ENCODE measurements at places on chromosomes 7 and 10. TPM values are rescaled to one million over a fixed set of nuclear protein-coding genes. Genes with fewer than 3 reads are reported as not detected.

The NEUROD6 gene
- total RNA-seq = not detected

The UTF1 gene
- total RNA-seq = not detected

The NACAD gene
- 1.2 TPM for total RNA-seq

The LMOD2 gene
- total RNA-seq = not detected

The CARD11 gene
- total RNA-seq = 0.80 TPM

The IL15RA gene
- 35.7 TPM for total RNA-seq

The RAB19 gene
- total RNA-seq = 4.2 TPM

The ZNF783 gene
- 13.6 TPM for total RNA-seq

The RPS24 gene
- 2,814 TPM for total RNA-seq

The NAMPT gene
- 195 TPM for total RNA-seq

GRCh38 chr7:98162758-98163157 lies 48.5 kb upstream of the BHLHA15 start:
- no peaks in the 10 kb centered on the region for H3K27me3 ChIP-seq
- no peak overlapping the region for H3K27ac ChIP-seq
- no peak for DNase-seq
- H3K4me1 ChIP-seq = no peaks in the 10 kb centered on the region

GRCh38 chr10:18158773-18159265 lies 18.6 kb downstream of the CACNB2 start:
- H3K27ac ChIP-seq = no peak overlapping the region
- H3K36me3 ChIP-seq = no peaks in the 10 kb centered on the region
- no peaks in the 10 kb centered on the region for H3K27me3 ChIP-seq
- no peak overlapping the region for H3K4me3 ChIP-seq
- DNase-seq = no peak
- no peaks in the 10 kb centered on the region for H3K4me1 ChIP-seq

DNA sequence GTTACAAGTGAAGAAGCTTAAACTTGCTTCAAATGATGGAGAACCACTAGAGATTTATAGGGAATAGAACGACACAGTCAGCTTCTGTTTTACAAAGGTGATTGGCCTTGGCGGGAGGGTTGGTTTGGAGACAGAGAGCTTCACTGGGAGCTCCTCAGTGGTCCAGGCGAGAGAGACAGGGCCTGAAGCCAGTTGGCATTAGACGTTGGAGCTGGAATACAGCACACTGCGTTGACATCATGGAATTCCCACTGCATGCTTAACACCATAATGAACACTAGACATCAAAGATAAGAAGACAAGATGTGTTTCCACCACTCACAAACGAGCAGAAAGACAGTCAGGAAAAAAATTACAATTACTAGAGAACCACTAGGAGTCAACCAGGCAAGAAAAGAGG lies 67.8 kb downstream of the TBXAS1 start:
- no peak overlapping the region for H3K4me3 ChIP-seq
- no peak overlapping the region for H3K27ac ChIP-seq

DNA sequence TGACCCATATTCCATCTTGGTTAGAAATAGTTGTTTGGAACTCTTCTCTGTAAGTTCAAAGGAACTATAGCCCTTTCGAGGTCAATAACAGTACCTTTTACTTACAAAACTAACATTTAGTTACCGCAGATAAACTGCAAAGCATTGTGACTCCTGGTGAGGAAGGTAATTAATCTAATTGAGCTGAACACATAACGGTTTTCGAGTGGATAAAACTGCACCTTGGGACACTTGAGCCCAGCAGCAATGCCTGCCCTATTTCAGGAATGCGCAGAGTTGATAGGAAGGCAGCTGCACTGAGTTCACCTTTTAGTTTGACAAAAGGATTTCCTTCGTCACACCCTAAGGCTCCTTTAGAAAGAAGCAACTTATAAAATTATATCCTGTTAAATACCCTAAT lies 75.4 kb downstream of the JAZF1 start:
- H3K36me3 ChIP-seq = no peaks in the 10 kb centered on the region
- no peak overlapping the region for H3K4me3 ChIP-seq
- no peaks in the 10 kb centered on the region for H3K27me3 ChIP-seq
- no peak for DNase-seq
- no peaks in the 10 kb centered on the region for H3K4me1 ChIP-seq

GRCh38 chr10:12214763-12215218 lies 18.8 kb downstream of the CDC123 start:
- no peaks in the 10 kb centered on the region for H3K27me3 ChIP-seq
- H3K27ac ChIP-seq = no peak overlapping the region
- no peak for DNase-seq
- H3K4me3 ChIP-seq = no peak overlapping the region

DNA sequence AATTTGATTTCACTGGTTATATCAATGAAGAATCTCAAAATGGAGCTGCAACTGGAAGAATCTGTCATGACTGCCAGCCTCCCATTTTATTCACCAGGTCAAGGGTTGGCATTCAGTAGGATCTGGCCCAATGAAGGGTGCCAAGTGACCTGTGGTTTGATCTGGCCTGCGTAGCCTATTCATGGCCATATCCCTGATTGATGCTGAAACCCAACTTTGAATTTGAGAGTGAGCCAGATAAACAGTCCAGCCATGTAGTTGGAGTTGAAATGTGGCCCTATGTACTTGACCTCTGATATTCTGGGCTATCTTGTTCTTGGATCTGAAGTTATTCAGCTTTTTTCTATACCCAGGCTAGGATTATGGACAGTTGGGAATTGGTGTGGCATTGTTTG lies 1.5 kb downstream of the MKLN1 start:
- DNase-seq = no peak
- H3K4me1 ChIP-seq = peaks cover 5% of the 10 kb centered on the region
- peak overlapping the region; percentile 80 for H3K4me3 ChIP-seq
- H3K27me3 ChIP-seq = no peaks in the 10 kb centered on the region
- H3K27ac ChIP-seq = peak overlapping the region; percentile 99
- no peaks in the 10 kb centered on the region for H3K36me3 ChIP-seq

GRCh38 chr7:133945497-133945896 lies 181.6 kb upstream of the LRGUK start:
- H3K27ac ChIP-seq = no peak overlapping the region
- H3K36me3 ChIP-seq = no peaks in the 10 kb centered on the region
- no peak overlapping the region for H3K4me3 ChIP-seq
- H3K4me1 ChIP-seq = no peaks in the 10 kb centered on the region
- no peaks in the 10 kb centered on the region for H3K27me3 ChIP-seq

- DNase-seq = no peak
- H3K4me3 ChIP-seq = no peak overlapping the region
- no peaks in the 10 kb centered on the region for H3K4me1 ChIP-seq
- no peaks in the 10 kb centered on the region for H3K36me3 ChIP-seq
- H3K27me3 ChIP-seq = no peaks in the 10 kb centered on the region
- no peak overlapping the region for H3K27ac ChIP-seq
Observed at GRCh38 chr10:49661140-49661856, 18.2 kb upstream of the C10orf53 start.

DNA sequence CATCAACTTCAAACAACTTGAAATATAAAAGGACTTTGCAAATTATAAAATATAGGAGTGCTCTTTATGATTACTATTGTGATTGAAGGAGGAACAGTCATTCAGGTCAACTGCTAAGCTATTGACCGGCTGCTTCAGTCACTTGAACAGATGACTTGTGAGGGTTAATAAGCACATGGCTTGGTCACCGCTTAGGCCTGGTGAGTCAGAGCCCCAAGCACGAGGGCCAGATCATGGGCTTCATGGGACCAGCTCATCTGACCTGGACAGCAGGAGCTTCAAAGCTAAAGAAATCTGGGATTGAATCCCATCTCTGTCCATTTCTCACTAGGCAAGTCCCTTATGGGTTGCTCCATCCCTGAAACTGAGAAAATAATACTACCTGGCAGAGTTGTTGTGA lies 60.4 kb upstream of the ADO start:
- no peak for DNase-seq
- no peak overlapping the region for H3K4me3 ChIP-seq
- no peaks in the 10 kb centered on the region for H3K4me1 ChIP-seq
- H3K27ac ChIP-seq = no peak overlapping the region
- no peaks in the 10 kb centered on the region for H3K27me3 ChIP-seq
- no peaks in the 10 kb centered on the region for H3K36me3 ChIP-seq

GRCh38 chr7:36736899-36737211 lies 12.6 kb upstream of the AOAH start:
- H3K27me3 ChIP-seq = no peaks in the 10 kb centered on the region
- no peaks in the 10 kb centered on the region for H3K4me1 ChIP-seq
- H3K4me3 ChIP-seq = no peak overlapping the region

DNA sequence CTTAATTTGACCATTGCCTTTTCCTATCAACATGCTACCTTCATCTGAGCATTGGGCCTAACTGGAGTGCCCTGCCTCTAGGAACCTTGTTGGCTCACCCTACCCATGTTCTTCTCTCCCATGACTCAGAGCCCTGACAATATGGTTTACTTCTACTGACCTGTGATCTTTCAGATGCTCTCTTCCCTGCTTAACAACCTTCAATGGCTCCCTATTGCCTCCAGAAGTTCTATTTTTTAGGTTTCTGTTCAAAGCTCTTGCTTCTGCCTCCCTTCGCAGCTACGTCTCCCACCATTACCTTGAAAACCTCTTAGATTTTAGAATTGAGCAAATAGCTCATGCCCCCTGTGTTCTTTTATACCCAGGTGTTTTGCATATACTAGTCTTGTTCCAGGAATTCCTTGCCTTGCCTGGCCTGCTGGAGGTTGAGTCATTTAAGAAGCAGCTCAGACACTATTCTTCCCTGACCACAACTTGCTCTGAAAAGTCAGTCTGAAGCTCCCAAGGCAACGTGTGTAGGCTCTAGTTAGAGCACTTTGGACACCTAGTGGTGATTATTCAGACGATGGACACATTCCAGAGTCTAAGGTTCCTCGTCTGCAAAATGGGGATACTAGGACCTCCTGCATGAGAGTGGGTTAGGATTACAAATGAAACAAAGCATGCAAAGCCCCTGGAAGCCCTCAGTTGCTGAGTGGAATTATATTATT lies 64.4 kb upstream of the EMX2 start:
- no peak overlapping the region for H3K27ac ChIP-seq
- H3K27me3 ChIP-seq = peaks cover 8% of the 10 kb centered on the region
- H3K4me3 ChIP-seq = no peak overlapping the region
- no peaks in the 10 kb centered on the region for H3K36me3 ChIP-seq
- no peak for DNase-seq

GRCh38 chr7:101450064-101450463 lies 87.4 kb downstream of the COL26A1 start:
- no peak overlapping the region for H3K4me3 ChIP-seq
- no peak overlapping the region for H3K27ac ChIP-seq
- no peak for DNase-seq
- no peaks in the 10 kb centered on the region for H3K4me1 ChIP-seq

DNA sequence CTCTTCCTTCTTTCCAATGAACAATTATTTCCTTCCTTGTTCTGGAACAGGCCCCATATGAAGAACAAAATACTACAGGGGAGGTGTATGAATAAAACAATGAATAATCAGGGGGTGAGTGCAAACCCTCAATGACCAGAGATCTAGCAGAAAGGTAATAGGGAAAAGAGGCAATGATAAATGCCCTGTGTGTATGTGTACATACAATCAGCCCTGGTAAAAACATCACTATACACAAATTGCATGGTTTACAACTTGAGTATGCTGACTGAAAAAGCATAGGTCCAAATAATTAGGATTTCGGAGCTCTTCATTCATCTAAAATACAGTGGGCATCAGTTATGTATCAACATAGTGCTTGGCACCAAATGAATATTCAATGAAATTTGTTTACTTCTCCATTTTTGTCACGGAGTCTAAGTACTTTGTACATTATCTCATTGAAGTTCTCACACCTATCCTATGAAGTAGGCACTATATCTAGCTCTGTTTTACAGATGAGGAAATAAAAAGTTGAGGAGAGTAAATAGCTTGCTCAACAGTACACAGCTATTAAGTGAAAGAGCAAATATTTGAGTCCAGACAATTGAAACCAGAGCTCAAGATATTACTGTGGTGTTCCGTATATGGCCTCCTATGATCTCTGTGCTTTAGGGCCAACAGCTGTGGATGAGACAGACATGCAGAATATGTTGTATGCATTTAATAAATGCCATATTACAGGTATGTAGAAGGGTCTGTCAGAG lies 1065.4 kb downstream of the SORCS3 start:
- DNase-seq = no peak
- no peaks in the 10 kb centered on the region for H3K27me3 ChIP-seq
- no peak overlapping the region for H3K4me3 ChIP-seq
- no peaks in the 10 kb centered on the region for H3K36me3 ChIP-seq
- no peaks in the 10 kb centered on the region for H3K4me1 ChIP-seq

DNA sequence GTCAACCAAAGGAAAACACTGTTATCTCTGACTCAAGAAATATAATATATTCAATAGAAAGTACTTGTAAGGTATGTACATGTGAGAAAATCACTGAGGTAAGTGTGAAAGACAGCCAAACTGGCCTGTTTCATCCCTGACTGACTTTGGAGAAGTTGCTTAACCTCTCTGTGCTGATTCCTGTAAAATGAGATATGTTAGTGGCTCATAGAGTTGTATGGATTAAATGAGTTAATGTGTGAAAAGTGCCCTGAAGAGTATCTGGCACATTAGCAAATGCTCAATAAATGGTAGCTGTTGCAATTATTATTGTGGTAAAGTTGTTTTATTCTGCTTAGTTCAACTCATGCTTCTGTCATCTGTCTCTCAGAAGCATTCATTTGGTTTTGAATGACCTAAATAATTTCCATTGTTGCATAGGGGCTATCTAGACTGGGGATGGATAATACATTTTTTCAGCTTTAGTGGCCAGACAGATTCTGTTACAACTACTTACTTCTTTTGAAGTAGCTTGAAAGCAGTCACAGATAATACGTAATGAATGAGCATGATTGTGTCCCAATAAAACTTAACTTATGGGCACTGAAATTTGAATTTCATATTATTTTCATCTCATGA lies 84.3 kb downstream of the SKAP2 start:
- H3K27me3 ChIP-seq = no peaks in the 10 kb centered on the region
- H3K27ac ChIP-seq = no peak overlapping the region
- H3K4me1 ChIP-seq = no peaks in the 10 kb centered on the region
- DNase-seq = no peak
- peaks cover 3% of the 10 kb centered on the region for H3K36me3 ChIP-seq

- no peaks in the 10 kb centered on the region for H3K4me1 ChIP-seq
- no peak for DNase-seq
- no peak overlapping the region for H3K27ac ChIP-seq
Observed at GRCh38 chr10:89576696-89577095, 41.3 kb upstream of the SLC16A12 start.

- no peaks in the 10 kb centered on the region for H3K4me1 ChIP-seq
- no peaks in the 10 kb centered on the region for H3K36me3 ChIP-seq
- no peak for DNase-seq
- no peak overlapping the region for H3K27ac ChIP-seq
Observed at GRCh38 chr10:49627644-49628247, 13.9 kb downstream of the CHAT start.

GRCh38 chr10:20399772-20400171 lies 497.3 kb downstream of the NEBL start:
- no peak for DNase-seq
- no peak overlapping the region for H3K4me3 ChIP-seq
- H3K27me3 ChIP-seq = no peaks in the 10 kb centered on the region
- no peak overlapping the region for H3K27ac ChIP-seq

- DNase-seq = peak; percentile 78
- no peaks in the 10 kb centered on the region for H3K36me3 ChIP-seq
- no peaks in the 10 kb centered on the region for H3K27me3 ChIP-seq
- peaks cover 3% of the 10 kb centered on the region for H3K4me1 ChIP-seq
Observed at GRCh38 chr10:102645388-102645740, 1.1 kb downstream of the TRIM8 start.
